ENCODE measurements at places on chromosomes 12 and 14.

- peak; percentile 52 for DNase-seq
Measured at GRCh38 chr12:95881331-95881955, 22.7 kb downstream of the SNRPF start.

- DNase-seq: no peak
Measured at GRCh38 chr14:30410986-30411385, 148.0 kb upstream of the G2E3 start.

DNA sequence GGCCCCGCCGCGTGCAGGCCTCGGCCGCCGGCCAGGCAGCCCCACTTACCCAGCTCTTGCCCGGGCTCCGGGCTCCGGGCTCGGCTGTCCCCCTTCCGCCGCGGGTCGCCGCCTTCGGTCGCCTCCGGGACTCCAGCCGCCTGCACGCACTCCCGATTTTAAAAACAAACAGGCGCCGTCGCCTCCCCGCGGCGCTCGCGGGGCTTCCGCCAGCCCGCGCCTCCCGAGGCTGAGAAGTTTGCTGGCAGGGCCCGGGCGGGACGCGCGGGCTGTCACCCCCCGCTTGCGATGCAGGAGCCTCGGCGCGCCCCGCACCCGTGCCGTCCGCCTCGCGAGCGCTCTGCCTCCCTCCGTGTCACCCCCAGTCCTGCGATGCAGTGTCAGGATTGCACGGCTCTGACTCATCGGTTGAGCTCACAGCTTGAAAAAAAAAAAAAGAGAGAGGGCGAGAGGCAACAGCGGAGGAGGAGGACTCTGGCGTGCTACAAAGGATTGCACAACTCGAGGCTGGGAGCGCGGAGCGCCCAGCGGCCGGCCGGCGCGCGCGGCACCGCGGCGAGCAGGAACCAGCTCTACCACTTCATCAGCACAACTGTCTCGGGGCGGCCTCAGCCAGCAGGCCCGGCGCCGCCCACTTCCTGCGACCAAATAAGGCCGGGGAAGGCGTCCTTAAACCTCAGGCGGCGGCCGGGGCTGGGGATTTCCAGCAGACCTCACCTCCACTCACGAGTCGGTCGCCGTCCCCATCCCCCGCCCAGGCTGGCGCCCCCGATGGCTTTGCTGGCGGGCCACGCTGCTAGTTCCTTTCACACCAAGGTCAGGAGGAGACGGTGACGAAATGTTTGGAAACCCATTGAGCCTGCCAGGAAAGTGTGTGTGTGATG, 45.8 kb upstream of the PNMA1 start:
- peak; percentile 99 for DNase-seq

DNA sequence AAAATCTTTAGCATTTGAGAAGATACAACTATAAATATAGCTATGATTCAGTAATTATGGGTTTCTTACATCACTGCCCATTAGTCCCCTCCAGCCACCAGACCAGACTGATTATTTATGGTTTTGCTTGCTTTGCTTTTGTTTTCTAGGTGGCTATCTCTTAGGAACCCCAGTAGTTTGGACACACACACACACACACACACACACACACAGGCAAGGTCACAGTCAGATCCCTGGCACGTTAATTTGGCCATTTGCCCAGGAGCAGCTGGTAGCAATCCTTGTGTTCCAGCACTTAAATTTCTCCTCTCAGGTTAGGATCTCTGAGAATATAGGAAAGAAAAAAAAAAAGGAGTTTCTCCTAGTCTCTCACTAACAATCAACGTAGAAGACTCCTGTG, 90.2 kb upstream of the RESF1 start:
- peak; percentile 4 for DNase-seq

DNA sequence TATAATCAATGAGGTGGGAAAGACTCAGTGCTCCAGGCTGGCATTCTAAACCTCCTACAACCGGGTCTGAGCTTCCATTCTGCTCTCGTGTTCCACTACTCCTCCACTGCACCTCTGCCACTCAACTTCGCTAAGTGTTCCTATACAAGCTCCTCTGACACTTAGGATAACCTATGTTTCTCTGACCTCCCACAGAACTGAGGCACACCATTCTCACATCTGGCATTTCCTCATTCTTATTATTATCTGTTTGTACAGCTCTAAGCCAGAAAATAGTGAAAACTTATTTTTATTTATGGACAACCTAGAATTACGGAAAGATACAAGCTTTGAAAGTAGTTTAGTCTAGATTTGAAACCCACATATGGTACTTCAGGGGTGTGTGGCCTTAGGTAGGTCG, 127.0 kb downstream of the MED13L start:
- no peak for DNase-seq

GRCh38 chr14:59126714-59127436, 61.6 kb upstream of the DAAM1 start:
- peak; percentile 63 for DNase-seq

- no peak for DNase-seq
Measured at GRCh38 chr12:9951026-9951675, 19.0 kb upstream of the CLEC2A start.

GRCh38 chr12:94754653-94755052, 104.3 kb upstream of the TMCC3 start:
- DNase-seq: no peak

DNA sequence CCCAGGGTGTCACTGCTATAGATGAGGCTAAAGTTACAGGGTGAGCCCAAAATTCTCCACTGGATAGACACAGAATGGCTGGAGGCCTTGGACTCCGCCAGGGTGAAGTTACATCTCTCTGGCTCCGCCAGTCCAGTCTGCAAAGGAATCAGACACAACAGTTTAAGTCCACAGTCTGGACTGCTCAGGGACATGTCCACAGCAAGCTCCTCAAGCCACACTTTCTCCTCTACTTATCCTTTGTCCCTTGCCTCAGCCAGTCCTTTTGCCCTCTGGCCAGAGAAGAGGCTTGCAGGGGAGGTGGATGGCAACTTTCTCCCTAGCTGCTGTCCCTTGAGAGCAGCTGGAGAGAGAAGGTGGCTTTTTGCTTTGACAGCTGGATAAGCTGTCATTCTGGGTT, 28.0 kb downstream of the PTPRB start:
- no peak for DNase-seq

DNA sequence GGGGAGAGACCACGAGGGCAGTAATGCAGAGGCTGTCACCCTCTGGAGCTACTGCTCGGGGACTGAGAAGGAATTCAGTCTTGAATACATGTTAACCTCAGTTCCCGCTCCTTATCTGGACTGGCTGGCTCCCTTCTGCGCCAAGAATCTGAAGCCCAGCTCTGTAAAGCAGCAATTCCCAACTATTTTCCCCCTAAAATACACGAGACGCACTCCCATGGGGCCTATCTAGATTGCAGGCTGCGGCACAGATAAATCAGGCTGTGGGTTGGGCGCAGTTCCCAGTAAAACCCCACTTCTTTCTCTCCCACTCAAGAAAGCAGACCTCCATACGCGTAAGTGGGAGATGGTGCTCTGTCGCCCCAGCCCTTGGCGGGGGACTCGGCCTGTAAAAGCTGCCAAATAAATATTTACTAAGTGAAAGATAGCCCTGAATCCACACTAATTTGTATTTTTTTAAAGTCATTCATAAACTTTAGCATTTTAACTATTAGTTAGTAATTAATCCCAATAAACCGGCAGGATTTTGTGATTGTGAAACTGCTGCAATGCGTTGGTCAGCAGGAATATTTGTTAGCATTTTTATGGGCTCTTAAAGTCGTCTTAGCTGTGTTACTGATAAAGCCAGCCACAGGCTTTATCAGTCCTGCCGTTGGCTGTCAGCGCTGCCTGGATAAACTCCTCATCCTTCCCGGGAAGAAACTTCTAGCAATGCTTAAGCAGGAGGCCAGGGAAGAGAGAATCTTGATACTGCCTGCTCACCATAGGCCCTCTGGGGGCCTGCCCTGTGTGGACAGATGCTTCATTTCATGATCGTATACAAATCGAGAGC, 17.8 kb downstream of the FBXL14 start:
- DNase-seq: peak; percentile 61

GRCh38 chr12:98786653-98787052, 141.6 kb downstream of the APAF1 start:
- no peak for DNase-seq

GRCh38 chr12:26255893-26256645, 60.7 kb downstream of the SSPN start:
- no peak for DNase-seq

GRCh38 chr14:31567655-31568054, 6.5 kb downstream of the NUBPL start:
- DNase-seq: no peak

- DNase-seq: no peak
Measured at GRCh38 chr12:52535574-52535973, 15.4 kb upstream of the KRT5 start.

DNA sequence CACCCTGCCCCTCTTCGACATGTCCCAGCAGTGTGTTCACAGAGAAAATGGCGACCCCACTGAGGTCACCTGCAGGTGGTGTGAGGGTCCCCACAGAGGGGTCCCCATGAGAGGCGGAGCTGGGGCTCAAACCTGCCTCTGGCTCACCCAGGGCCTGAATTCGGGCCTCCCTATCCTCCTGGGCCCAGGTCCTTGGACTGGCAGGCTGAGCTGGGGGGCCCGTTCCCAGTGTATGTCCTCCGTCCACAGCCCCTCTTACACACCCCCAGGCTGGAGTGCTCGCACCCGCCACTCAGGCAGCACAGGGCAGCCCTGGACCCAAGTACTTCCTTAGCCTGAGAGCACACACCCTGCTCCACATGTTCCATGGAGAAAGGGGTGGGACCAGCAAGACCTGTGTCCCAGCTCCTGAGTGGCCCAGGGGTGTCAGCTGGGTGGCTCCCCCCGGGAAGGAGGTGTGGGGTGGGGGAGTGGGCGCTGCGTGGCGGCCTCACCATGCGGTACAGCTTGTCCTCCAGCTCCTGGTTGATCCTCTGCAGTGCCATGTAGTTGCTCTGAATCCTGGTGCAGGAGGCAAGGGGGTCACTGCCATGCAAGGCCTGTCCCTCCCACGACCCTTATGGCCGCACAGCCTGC, 42.6 kb downstream of the BEGAIN start:
- no peak for DNase-seq

DNA sequence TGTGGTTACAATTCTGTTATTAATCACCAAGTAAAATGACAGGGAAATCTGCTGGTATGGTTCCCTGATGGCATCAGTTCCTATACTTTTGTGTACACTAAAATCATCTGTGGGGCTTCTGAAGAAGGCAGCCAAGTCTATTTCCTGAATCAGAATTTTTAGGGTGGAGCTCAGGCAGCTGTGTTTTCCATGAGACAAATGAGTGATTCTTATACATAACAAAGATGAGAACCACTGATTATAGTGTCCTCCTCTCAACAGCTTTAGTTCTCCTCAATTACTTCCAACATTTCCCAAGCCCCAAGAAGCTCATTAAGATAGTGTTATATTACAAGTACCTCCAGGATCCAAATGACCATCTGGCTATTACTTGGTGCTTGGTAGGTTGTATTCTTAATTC, 64.5 kb upstream of the USP44 start:
- DNase-seq: peak; percentile 54

GRCh38 chr12:90953956-90954421, 987 bp downstream of the CCER1 start:
- no peak for DNase-seq

DNA sequence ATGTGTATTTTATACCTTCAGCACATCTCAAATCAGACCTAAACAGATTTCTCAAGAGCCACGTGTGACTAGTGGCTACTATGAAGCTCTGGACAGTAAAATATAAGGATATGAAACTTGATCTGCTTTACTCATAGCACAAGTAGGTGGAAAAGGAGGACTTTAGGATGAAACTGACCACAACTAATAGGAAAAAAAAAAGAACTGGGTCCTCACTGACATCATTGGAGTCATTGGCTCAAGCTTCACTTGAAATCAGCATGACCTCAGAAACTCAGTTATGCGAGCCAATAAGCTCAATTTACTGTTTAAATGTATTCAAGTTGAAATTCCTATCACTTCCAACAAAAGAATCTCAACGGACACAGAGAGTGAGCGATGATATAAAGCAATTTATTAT, 34.1 kb upstream of the CIT start:
- peak; percentile 9 for DNase-seq

GRCh38 chr14:48096897-48097296, 421.5 kb upstream of the MDGA2 start:
- no peak for DNase-seq

- DNase-seq: no peak
Measured at GRCh38 chr12:10636611-10637010, 23.2 kb upstream of the MAGOHB start.

DNA sequence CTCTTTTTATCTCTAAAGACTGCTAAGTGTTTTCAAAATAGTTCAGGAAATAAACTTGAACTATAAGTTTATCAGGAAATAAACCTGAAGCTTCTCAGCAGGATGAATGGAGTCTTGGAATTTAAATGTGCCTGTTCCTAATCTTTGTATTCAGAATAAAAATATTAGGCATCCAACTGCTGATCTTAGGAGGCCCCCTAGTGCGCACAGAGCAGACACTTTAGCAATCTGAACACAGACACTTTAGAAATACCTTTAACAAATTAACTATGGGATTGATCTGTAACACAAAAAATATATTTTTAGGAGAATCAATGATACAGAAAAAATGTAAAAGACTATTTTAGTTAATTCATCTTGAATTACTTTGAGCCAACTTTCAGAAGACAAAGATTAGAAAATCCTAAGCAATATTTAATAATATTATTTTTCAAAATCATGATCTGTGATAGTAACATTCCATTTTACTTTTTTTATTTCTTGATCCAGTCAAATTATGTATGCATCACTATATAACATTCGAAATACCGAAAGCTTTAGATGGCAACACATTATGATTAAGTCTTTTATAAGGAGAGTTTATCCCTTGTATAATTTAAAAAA, 80.9 kb downstream of the SLC41A2 start:
- DNase-seq: peak; percentile 65

DNA sequence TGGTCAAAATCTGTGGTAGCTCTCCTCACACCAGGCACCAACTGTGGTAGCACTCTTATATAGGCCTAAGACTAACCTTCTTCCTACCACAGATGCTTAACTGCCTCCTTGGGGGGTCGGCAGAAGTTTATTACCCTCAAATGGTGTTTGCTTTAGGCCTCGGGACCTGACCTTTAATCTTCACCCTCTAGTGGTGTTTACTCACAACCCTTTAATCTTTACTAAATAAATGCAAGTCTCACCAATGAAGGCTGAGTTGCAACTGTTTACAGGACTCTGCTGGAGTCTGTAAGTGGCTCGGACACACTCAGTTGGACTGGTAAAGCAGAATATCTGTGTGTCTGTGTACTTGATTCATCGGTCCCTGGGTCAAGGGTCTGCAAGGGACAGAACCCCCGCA, 29.4 kb downstream of the CCER1 start:
- no peak for DNase-seq

GRCh38 chr14:72651081-72651480, 242.8 kb downstream of the DPF3 start:
- DNase-seq: peak; percentile 69

GRCh38 chr14:105487449-105487985, 831 bp downstream of the CRIP1 start:
- no peak for DNase-seq

GRCh38 chr12:19894803-19895202, 455.5 kb downstream of the AEBP2 start:
- DNase-seq: no peak

DNA sequence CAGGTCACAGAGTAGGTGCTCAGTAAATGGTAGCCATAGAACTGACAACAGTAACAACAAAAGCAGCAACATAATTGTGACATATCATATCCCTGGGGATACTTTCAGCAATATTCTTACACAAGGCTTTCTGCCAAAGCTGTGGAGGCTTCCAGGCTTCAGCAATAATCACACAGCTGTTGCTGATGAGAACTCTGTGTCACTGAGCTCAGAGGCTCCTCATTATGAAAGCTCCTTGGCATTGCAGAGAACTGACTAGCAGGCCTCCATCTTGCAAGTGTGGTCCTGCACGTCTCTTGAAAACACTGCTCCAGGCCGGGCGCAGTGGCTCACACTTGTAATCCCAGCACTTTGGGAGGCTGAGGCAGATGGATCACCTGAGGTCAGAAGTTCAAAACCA, 97.3 kb upstream of the BTG1 start:
- peak; percentile 23 for DNase-seq

Measured in fibroblast of skin of scalp (primary cell).